ENCODE measurements at places on chromosomes 12 and 14.

- no peak for DNase-seq
These were observed 112.8 kb downstream of the SYT1 start for GRCh38 chr12:78977304-78977867.

DNA sequence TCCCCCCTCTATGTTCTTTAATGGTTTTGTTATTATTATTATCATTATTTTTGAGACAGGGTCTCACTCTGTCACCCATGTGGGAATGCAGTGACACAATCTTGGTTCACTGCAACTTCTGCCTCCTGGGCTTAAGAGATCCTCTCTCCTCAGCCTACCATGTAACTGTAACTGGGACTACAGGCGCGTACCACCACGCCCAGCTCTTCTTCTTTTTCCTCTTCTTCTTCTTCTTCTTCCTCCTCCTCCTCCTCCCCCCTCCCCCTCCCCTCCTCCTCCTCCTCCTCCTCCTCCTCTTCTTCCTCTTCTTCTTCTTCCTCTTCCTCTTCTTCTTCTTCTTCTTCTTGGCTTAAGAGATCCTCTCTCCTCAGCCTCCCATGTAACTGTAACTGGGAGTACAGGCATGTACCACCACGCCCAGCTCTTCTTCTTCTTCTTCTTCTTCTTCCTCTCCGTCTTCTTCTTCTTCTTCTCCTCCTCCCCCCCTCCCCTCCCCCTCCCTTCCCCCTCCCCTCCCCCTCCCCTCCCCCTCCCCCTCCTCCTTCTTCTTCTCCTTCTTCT, 5.4 kb upstream of the KRT7 start:
- no peak for DNase-seq

- no peak for DNase-seq
These were observed 37.4 kb downstream of the FBRSL1 start for GRCh38 chr12:132527186-132527882.

DNA sequence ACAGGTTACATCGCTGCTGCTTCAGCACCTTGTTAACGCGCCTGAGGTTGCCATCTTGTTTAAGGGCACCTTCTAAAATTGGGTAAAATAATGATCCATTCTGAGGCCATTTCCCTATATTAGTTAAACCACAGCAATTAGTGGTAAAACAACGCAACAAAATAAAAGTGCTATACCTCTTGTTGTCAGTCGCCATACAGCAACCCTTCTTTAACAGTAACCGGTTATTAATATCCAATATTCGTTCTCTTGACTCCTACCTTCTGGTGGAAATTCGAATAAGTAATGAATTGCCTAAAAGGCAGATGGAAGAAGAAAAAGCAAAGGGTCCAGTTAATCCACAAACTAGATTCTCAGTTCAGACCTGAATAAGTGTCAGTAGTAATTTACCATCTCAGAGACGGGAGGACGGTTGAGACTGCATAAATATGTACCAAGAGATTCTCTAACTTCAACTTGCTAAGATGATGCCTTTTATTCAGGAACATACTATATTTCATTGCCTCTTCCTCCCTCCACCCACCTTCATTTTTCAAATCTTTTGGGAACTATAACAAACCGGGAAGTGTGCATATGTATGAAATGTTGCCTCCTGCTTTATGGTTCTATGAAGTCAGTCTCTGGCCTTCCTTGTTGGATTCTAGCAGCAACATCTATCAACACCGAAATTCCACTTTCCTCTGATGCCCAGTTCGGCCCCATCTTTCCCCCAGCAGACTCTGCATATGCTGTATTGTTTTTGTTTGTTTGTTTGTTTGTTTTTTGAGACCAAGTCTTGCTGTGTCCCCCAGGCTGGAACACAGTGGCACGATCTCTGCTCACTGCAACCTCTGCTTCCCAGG, 824 bp upstream of the PSMB5 start:
- DNase-seq = no peak

GRCh38 chr12:113537046-113537750, 65.5 kb upstream of the LHX5 start:
- no peak for DNase-seq

GRCh38 chr12:57370696-57371095, 60.1 kb downstream of the R3HDM2 start:
- no peak for DNase-seq

DNA sequence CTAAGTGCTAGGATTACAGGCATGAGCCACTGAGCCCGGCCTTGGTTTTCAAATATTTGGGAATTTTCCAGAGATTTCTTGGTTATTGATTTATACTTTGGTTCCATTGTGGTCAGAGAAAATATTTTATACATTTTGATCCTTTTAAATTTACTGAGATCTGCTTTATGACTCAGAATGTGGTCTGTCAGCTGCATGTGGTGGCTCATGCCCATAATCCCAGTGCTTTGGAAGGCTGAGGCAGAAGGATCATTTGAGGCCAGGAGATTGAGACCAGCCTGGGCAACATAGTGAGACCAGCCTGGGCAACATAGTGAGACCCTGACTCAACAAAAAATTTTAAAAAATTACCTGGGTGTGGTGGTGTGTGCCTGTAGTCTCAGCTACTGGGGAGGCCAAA, 49.8 kb downstream of the ADCK1 start:
- DNase-seq = no peak

- DNase-seq = no peak
These were observed 245.5 kb downstream of the BCL11B start for GRCh38 chr14:99026471-99026870.

DNA sequence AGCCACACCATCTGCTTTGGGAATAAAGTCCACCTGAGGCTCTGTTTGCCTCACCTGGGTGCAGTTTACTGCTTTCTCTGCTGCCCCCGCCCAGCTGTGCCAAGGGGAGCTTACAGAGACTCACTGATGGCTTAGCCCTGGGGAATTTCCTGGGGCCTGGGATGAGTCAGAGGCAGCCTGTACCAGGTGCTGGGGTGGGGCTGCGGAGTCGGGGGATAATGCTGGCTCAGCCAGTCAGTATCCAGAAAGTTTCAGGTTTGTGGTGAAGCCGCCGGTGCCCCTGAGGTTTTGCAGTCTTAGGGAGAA, 22.3 kb downstream of the PLEKHG3 start:
- no peak for DNase-seq

DNA sequence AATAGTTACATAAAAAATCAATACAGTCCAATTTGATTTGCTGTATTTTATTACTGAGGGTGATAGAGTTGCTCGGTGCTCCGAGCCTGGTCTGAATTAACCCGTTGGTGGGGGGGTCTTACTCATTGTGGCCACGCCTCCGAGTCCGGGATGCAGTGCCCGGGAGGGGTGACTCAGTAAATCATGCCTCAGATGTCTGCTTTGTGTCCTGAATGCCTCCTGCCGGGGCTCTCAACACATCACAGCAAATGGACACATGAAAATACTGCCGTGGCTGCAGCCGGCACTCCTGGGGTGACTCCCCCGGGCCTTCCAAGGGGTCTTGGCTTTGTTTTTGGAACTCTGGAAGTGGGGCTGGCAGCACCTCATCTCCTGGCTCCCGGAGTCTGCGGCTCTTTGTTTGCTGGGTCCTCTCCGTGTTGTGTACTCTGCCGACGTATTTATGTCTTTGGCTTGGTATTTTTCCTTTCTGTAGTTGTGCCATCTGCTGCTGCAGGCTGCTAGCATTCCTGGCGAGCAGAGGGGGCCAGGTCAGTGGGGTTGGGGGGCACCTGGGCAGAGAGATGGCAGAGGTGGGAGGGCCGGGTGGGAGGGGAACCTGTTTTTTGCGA, 129.0 kb downstream of the AACS start:
- DNase-seq = no peak

DNA sequence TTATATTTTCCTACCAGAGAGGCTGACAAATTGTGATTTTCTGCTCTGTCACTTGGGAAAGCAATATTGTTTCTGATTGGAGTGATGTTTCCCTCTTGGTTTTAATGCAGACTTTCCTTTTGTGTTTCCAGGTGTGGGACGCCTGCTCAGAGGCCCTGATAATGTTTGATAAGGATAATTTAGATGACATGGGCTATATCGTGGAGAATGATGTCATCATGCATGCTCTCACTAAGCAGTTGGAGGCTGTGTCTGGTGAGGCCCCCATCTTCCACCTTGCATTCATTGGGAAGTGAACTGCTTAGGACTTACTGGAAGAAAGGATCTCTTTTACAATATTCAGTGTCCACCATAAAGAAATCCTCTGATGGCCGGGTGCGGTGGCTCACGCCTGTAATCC, 5.6 kb downstream of the COQ6 start:
- DNase-seq = no peak

DNA sequence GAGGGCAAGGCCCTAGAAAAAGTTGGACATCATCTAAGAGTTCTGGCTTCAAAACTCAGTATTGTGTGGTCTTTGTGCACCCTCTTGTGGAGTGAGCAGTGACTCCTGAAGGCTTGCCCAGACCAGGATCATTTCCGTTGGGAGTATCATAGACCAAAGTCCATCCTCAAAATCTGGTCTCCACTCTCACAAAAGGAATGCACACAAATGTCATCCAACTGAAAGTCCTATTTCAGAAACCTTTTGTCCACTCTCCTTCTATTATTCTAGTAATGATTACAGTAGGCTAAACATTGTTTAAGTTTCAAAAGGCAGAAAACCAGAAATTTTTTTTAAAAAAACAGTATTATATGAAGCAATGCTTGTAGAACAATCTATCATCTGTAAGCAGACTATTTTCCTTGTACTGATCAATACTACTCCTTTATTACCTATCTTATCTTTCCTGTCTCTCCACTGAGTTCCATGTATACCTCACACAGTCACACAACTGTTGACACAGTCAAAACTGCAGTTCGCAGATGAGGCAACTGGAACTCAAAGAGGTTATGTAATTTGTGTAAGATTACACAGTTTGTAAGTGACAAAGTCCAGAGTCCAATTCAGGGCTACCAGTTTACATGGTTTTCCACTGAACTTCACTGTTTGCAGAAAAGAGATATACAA, 41.4 kb downstream of the COX16 start:
- no peak for DNase-seq

Data from stimulated activated CD8-positive, alpha-beta memory T cell treated with anti-CD3 and anti-CD28 coated beads, Interleukin-4, amount 100 ng/mL, for 24 hours (primary cell).